Stimulated activated CD4-positive, alpha-beta T cell treated with anti-CD3 and anti-CD28 coated beads, Interleukin-12 subunit alpha, Interleukin-12 subunit beta, amount 100 ng/mL, for 48 hours (primary cell): ENCODE measurements at places on chromosomes 3 and 15.

GRCh38 chr3:114958930-114959329, 188.2 kb downstream of the ZBTB20 start:
- DNase-seq, result no peak

- no peak for DNase-seq
Measured at GRCh38 chr3:86175593-86176444, 815.1 kb downstream of the VGLL3 start.

GRCh38 chr3:9301798-9302197, 52.4 kb upstream of the SRGAP3 start:
- DNase-seq, result no peak

GRCh38 chr3:119796368-119796767, 14.5 kb downstream of the NR1I2 start:
- DNase-seq, result no peak

GRCh38 chr3:139655909-139656595, 21.7 kb downstream of the NMNAT3 start:
- DNase-seq, result no peak

GRCh38 chr15:75714195-75714594, 1.5 kb upstream of the CSPG4 start:
- DNase-seq, result no peak

DNA sequence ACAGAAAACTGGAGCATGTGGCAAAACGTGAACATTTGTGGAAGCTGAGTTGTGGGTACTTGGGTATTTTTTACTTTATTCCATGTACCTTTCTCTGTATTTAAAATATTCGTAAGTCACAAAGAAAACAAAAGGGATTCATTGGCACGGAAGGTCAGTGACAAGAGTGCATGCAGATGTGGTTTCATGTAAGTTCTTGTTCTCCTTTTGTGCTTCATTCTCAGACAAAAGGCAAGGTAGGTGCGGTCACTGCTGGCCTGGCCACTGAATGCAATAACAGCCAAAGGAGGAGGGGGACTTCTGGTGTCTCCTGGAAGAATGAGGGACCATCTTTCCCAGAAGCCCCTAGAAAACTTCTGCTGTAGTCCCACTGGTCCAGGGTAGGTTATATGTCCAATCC, 200.0 kb upstream of the TOPAZ1 start:
- DNase-seq, result no peak

DNA sequence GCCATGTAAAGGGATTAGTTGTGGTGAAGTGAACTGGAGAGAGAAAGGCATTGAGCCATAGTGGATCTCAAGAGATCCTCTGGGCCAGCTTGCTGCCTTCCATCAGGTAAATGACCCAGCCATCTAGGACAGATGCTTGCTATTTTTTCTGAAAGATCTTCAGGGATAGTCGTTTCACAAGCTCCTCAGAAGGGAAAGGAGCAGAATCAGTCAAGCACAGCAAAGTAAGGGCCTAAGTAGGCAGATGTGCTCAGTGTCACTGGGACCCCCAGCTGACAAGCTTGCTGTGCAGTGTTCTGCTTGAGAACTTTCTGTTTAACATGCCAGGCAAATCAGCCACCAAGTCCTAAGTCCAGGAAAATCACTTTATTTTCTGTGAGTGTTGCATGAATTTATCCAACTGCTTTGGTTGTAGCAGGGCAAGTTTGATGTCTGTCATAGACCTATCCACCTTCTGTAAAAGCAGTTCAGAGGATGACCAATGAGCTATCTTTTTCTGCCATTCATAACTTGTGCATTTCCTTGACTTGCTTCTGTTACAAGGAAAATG, 319.8 kb downstream of the IL5RA start:
- no peak for DNase-seq

GRCh38 chr15:39828374-39828931, 45.8 kb upstream of the FSIP1 start:
- DNase-seq, result no peak

DNA sequence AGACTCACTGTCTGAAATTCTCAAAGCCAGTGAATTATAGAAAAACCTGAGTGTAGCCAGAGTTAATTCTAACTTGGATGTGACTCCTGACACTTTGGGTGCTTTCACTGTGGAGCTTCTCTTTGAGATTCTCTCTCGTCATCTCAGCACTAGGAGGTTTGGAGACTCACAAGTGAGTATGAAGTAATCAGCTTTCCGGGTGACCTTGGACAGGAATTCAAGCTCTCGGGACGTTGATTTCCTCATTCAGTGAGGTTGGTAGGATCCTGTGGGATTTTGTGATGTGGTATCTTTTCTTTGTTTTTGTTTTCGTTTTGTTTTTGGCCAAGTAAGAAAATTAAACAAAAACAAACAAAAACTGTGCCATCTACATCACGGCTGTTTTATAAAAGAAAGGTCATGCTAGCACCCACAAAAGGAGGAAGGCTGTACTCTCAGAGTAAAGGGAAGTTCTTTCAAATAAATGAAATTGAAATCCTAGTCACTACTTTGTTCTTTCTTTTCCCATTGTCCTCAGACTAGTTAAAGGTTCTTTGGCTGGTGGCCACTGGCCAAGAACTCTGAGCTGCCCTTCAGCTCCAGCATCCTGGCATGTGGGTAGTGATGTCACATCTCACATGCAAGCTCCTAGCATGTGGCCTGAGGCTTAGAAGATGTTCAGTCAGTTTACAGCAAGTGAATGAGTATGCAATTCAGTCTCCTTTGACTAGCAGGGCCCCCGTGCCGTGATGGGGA, 263.3 kb upstream of the TPM1 start:
- DNase-seq, result no peak

DNA sequence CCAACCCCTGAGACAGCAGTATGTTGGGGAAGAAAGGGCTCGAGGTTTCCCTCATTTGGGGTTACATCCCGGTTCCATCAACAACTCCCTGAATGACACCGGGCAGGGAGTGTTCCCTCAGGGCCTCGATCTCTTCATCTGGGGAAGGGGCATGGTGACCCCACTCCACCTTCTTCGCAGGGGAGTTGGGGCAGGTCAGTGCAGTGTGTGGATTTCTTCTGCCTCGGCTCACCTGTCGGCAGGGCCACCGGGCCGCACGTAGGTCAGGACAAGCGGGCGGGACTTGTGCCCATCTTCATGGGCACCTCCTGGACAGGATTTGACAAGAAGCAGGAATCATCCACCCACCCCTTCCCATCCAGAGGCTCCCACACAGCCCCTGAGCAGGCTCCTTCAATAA, 17.4 kb downstream of the GRIP2 start:
- DNase-seq, result no peak

- no peak for DNase-seq
Measured at GRCh38 chr3:64691051-64691450, 3.3 kb upstream of the ADAMTS9 start.

DNA sequence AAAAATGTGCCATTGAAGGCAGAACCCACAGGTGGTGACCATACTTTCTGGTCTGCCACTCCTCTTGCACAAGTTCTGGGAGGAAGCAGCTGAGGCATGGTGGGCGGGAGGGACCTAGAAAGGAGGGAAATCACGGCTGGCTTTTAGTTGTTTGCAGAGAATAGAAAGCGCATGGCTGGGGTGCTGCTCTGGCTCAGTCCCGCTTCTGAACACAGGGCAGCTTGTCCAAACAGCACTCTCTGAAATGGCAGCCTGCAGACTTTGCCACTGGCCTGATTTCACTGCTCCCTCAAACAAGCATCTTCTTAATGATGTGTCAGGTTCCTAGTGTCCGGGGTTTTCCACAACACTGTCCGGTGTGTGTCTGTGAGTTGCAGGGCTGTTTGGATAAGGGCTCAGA, 76.7 kb downstream of the AAGAB start:
- DNase-seq, result no peak

DNA sequence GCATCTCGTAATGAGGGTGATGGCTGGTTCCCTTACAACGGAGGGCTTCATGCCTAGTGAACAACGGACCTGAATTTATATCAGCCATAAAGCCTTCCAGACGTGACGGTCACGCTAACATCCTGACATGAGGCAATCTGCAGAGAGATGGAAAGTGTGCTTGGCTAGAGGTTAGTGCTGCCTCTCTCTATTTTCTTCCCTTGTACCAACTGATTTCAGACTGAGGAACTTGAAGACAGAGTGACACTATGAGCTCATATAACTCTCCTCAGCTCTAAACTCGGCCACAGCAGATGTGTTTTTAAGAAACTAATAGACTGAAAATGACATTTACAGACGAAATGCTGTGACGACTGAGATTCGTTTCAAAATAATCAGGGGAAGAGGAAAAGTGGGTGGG, 122.4 kb downstream of the XXYLT1 start:
- DNase-seq, result no peak

DNA sequence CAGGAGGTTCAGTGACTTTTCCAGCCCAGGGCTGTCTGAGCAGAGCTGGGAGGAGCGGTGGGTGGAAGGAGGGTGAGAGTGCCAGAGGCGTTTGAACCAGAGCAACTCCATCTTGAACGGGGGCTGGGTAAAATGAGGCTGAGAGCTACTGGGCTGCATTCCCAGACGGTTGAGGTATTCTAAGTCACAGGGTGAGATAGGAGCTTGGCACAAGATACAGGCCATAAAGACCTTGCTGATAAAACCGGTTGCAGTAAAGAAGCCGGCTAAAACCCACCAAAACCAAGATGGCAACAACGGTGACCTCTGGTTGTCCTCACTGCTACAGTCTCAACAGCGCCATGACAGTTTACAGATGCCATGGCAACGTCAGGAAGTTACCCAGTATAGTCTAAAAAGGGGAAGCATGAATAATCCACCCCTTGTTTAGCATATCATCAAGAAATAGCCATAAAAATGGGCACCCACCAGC, 60.2 kb downstream of the ABTB1 start:
- no peak for DNase-seq

DNA sequence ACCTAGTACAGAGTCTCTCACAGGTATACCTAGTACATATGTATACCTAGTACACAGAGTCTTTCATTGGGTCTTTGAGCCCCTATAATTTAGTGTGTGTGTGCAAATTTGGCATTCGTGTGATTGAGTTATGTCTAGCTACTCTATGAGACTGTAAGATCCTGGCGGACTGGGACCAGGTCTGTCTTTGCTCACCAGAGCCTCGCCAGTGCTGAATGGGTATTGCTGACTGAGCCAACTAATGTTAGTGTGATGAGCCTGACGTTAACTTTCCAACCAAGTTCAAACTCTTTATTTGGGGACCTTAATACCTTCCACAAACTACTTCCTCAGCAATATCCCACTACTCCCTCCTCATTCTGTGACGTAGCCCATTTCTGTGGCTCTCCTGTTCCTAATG, 35.6 kb downstream of the SETMAR start:
- DNase-seq, result no peak

GRCh38 chr3:176490357-176490756, 706.9 kb downstream of the TBL1XR1 start:
- no peak for DNase-seq

- no peak for DNase-seq
Measured at GRCh38 chr3:95312650-95313049, 1249.8 kb downstream of the NSUN3 start.

DNA sequence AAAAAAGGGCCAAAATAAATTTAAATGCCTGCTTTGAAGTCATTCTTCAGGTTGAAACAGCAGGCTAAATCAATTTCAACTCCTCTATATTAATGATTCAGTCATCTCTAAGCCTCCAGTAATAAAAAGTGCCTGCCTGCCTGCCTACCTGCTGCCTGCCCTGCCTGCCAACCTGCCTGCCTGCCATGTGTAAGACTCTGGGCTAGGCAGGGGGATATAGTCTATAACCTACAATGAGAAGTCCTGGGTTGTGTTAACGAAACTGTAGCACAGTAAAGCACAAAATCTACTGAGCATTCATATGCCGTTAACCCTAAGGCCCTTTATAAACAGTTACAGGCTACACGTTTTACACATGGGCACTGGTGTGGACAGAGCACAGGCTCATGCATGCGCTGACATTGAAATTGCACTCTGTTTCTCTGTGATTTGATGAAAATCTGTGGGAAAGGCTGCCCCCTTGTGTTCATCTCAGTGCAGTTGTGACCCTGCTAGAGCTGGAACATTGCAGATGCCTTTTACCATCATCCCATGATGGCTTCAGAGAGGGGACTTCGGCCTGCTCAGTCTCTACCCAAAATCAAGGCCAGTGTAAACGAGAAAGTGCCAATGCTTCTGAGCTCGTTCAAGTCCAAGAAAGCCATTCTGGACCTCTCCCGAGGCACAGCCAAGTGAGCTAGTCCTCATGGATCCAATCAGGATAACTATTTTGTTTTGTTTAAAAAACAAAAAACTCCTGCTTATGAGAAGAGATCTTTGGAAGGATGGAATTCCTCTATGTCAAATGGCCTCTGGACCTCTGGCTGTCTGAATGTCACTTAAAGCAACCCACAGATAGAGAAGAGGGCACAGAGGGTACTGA, 64.6 kb downstream of the EFL1 start:
- peak; percentile 13 for DNase-seq

DNA sequence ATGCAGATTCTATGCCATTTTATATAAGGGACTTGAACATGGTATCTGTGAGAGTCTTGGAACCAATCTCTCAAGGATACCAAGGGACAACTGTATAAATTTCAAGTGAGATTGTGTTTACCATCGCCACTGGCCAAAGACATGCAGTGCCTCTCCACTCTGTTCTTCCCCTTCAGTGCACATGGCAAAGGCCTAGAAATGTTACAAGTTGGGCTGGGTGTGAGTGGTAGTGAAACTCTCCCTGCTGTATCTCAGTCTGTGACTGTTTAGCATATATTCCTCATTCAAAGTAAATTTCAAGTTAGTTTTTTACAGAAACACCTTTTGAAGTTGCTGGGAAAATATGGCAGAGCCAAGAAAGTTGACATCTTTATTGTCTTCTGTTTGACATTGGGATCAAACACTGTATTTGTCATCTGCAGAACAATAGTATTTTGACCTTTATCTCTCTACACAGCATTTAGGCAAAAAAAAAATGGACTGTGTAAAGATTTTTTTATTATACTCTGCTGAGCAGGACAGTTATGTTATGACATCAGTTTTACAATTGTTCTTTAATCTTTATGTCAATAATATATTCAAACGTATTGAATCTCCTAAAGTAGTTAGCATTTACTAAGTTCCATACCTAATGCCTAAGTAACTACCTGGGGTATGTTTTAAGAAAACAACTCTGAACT, 101.4 kb downstream of the CCNL1 start:
- DNase-seq, result no peak

- DNase-seq, result no peak
Measured at GRCh38 chr15:69482686-69483256, 30.2 kb downstream of the RPLP1 start.

- DNase-seq, result peak; percentile 55
Measured at GRCh38 chr15:44726568-44727484, 9.5 kb upstream of the TRIM69 start.

- no peak for DNase-seq
Measured at GRCh38 chr3:17469954-17470353, 272.5 kb downstream of the TBC1D5 start.

DNA sequence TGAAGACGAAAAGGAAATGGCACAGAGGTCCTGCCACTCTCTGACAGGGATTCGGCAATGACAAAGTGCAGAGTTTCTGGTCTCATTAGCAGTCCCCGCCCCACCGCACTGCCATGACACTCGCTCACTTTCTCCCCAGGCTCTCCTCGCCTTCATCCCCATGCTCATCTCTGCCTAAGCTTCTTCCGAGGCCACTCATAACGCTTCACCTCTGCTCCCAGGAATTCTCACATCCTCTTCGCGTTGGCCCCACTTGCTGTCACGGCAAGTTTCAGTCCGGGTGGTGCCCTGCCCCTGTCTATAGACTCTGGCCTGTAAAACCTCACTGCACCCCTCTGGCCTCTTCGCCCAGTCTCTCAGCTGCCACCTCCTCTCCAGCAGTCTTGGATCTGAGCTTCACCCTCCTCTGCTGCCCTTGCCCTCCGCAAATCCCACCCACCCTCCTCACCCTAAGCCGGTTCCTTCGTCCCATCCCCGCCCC, 654 bp downstream of the RUBCN start:
- DNase-seq, result peak; percentile 63

- no peak for DNase-seq
Measured at GRCh38 chr3:127524296-127524896, 66.1 kb downstream of the TPRA1 start.

- DNase-seq, result no peak
Measured at GRCh38 chr3:158403013-158403412, 168.0 kb upstream of the MLF1 start.
